BJ (cell line): ENCODE measurements at places on chromosomes 2 and 18.

DNA sequence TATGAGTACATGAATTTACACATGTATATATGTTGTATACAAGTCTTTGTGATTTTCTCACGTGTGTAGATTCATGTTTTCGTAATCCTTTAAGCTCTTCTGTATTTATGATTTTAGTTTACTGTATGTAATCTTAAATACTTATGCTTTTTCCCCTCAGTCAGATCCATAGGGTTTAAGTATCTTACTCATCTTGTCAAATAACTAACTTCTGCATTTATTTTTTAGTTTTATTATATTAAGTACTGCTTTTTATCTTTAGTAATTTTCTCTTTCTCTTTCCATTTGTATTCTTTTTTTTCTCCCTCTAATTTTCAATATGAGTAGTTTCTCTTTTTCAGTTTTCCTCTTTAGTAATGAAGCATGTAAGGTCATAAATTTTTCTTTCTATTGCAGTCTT, 179.4 kb downstream of the LCLAT1 start:
- DNase-seq, result no peak

DNA sequence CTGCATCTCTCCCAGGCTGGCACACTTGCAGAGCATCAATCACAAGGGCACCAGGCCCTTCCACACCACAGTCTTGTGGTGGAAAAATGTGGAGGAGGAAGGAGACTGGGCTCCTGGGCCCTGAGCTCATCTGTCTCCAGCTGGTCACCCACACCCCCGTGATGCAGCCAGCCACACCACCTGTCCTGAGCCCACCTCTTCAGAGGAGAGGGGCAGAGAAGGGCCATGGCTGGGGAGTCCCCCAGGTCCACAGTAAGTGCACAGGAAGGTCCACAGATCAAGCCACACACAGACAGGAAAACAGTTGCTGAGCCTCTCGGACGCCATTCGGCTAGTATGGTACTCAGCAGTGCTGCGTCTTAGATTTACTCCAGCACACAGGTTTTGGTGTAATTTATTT, 203.5 kb upstream of the SALL3 start:
- no peak for DNase-seq

DNA sequence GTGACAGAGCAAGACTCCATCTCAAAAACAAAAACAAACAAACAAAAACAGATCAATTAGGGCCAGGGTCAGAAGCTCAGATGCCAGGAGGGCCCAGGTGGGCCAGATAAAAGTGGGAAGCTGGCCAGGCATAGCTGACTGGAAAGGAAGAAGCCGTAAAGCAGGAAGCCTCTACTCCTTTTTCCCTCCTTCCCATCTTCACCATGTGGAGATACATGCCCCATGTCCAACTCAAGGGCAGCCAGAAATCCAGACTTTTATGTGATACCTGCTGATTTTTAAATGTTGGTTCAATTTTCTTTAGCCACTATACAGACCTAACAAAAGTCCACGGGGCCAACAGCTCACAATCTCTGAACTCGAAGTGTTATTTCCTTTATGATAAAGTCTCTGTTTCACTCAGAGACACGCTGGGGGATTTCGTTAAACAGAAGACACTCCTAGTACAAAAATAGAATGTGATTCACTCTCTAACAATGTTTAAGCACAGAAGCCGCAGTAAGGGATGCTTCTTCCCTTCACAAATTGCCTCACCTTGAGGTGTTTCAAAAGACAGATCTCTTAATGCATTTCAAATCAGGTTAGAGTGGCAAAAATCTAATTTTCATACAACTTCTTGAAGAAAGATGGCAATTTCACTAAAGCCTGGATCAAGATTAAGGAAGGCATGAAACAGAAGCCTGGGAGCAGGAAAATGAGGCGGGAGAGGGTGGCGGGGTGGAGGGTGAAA, 14.0 kb downstream of the TMEM247 start:
- no peak for DNase-seq

DNA sequence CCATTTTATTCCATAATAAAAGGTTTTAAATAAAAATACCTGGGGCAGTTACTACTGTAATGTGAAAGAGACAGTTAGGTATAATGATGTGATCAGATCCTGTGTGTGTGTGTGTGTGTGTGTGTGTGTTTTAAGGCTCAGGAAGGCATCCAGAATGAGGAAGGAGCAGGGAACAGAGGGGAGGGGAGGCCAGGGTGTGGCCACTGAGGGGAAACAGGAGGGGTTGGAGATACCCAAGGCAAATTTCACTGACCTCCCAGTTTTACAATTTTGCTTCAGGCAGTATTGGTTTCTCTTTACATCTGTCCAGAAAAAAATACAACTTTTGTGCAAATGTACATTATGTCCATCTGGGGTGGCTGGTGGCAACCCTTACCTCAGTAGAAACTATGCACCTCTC, 163.5 kb upstream of the FBXO11 start:
- DNase-seq, result no peak

- no peak for DNase-seq
Measured at GRCh38 chr2:233414273-233414654, 60.0 kb downstream of the DGKD start.

- no peak for DNase-seq
Measured at GRCh38 chr2:15311201-15311907, 249.8 kb downstream of the NBAS start.

GRCh38 chr2:3633982-3634595, 23.9 kb upstream of the ALLC start:
- no peak for DNase-seq

DNA sequence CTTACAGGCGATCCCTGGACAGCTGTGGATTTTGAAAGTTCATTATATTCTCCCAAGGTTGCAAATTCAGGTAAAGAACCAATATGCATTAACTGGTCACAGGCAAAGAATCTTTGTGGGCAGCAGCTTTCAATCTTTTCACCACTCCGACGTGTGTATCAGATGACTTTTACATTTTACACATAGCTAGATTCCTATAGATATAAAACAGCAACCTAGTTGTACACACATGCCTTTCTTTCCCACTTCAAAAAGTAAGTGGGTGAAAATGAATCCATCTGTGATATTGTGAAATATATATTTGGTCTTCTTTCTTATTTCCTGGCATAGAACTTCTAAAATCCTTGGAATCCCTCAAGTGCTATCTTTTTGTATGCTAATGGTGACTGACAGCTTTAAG, 72.5 kb downstream of the SCG2 start:
- DNase-seq, result no peak

- no peak for DNase-seq
Measured at GRCh38 chr2:183031911-183032794, 6.1 kb downstream of the NCKAP1 start.

DNA sequence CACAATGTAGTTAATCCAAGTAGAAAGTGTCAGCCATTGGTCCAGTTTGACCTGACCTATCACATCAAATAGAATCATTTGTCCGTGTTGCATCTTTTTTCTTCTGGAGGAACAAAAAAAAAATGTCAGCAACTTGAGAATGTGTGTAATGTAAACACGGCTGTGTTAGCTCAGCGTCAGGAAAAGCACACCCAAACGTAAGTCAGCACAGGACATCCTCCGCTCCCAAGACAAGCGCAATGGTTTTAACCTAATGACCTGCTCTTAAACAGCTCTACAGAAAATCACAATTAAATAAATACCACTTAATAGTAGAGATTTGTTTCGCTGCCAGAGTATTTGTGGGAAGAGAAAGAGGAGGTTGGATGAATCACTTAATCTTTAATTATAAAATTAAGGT, 59.4 kb downstream of the OSR1 start:
- no peak for DNase-seq

- DNase-seq, result no peak
Measured at GRCh38 chr2:142605421-142605820, 272.0 kb upstream of the KYNU start.

- DNase-seq, result no peak
Measured at GRCh38 chr18:13617826-13618515, 108.4 kb downstream of the FAM210A start.

GRCh38 chr2:43360137-43360536, 133.7 kb upstream of the ZFP36L2 start:
- no peak for DNase-seq

DNA sequence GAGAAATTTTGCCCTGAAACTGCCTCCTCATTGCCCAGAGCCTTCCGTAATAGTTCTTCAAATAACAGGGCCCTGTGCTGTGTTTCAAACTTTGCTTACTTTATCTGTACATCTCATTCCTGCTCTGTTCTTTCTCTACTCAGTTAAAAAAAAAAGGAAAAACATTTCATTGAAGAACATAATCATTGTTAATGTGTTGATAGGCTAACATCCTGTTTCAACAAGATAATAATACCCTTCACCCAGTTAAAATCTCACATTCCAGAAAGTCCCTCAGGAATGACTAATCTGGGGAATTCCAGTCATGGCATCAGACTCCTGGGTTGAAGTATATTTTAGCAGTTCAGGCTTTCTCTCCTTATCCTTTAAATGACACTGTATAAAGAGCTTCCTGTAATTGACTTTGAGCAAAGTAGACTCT, 45.6 kb upstream of the ITGAV start:
- DNase-seq, result peak; percentile 51
